A172 (cell line): ENCODE measurements at places on chromosomes 2 and 18. TPM values are rescaled to one million over a fixed set of nuclear protein-coding genes. Genes with fewer than 3 reads are reported as not detected.

Gene UGT1A6
- 0.05 TPM in 1 of 2 replicates, not detected in the other for total RNA-seq

DNA sequence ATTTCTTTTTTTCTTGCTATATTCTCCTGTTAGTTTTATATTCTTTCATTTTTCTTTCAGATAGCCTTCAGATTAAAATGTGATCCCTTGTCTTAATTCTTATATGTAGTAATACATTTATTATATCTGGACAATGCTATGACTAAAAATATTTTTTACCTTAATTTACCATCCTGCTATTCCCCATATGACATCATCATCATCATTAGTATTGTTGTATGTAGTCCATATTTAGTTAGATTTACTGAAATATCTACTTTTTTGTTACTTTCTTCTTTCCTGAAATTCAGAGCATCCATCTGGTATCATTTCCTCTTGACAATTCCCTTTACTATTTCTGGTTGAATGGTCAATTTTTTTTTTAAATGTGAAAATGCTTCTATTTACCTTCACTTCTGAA, 951.6 kb upstream of the POU3F3 start:
- no peak for DNase-seq

DNA sequence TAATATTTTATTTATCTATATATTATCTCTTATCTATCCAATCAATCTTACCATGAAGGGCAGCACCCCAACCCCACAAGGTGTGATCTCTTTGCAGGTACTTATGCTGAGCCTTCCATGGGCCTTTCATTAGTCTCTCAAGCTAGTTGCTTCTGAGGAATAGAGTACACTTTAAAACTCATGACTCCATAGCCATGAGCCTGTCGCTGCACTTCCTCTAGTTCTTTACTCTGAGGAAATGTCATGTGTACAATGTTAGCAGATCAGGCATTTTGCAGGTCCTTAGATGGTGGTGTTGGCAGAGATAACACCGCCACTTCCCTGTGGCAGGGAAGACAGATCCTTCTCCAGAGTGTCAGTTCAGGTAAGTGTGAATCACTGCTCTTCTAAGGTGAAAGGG, 29.5 kb upstream of the STAT4 start:
- no peak for DNase-seq

Gene STPG4
- total RNA-seq: 0.62 and 4.4 TPM in 2 replicates

DNA sequence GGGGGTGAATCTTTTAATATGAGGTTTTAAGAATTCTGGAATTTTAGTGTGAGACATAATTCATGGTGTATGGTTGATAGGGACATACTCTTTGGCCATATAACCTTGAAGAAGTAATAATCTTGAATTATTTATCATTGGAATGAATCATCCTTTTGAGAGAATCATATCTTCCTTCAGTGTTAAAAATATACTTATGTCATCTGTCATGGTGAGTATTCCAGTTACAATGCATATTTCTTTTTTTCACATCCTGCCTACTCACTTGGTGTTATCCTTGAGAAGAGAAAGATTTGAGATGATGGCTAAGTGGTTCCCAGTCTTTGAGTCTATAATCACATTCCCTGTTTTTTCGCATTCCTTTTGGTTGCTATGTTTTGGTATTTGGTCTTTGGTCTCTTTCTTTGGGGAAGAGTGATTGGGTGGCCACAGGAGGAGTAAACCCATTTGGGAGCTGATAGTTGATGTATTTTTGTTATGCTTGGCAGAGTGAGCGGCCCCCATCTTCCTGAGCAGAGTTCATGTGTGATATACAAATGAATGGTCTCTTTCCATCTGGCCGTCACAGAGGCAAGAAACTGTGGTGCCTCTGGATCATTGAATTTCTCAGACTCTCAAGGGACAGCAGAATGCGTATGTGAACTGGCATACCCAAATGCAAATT, 21.6 kb downstream of the ASAP2 start:
- DNase-seq: peak; percentile 51

DNA sequence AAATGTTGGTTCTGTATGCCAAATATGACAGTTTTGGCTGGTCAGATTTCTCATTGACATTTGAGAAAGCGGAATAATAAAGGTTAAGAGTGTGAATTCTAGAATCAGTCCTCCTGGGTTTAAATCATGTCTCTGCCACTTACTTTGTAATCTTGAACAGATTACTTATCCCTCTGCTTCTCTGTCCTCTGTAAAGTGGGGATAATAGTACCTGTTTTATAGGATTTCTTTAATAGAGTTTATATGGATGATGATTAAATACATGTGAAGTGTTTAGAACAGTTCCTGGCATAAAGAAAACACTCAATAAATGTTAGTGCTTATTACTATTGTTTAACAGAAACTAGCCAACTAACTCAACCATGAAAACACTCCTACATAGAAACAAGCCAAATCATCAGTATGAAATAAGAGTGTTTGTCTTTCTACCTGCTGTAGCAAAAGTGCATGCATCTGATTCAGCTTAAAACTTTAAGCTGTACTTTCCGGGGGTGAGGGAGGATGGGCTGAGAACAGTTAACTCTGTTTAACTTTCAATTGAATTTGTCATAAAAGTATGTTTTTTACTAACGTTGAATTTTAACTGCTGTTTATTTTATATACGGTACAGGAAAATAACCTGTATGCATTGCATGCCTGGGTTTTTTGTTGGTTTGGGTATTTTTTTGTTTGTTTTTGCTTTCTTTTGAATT, 6.8 kb downstream of the HTR2B start:
- no peak for DNase-seq

DNA sequence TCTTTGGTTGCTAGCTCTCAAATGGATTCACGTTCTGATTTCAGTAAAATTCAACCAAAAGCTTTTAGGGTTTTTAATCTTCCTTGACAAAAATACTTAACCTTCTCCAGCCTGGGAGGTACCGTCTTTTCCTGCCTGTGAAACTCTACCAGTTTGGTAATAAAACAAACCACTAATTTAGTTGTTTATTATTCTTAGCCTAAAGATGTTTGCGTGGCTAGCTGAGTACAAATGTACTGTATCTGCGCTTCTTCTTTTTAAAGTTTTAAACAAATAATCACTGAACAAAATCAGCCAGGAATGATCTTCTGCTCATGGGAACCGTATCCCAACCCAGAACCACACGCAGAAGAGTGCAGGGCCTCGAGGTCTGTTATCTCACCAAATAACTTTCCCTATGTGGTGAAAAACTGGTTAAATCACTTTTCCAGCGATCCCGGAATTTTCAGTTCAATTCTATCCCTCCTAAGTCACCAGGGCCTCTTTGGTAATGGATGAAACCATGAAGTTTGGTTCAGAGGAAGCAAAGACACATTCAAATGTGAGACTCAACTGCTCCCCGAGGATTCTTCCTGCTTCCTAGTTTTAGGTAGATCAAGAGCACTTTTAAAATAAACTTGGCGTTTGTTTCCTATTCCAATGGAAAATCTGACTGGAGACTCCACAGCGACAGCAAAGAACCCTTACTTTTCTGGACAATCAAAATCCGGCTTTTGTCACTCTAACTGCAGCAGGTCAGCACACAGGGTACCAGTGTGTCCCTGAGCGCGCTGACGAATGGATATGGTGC, 36.1 kb downstream of the BCL2 start:
- no peak for DNase-seq

- no peak for DNase-seq
These were observed 33.0 kb upstream of the DLX1 start for GRCh38 chr2:172052000-172052983.

Gene MRPL33
- 228 and 237 TPM in 2 replicates for total RNA-seq

- peak; percentile 76 for DNase-seq
These were observed 478.5 kb upstream of the TNP1 start for GRCh38 chr2:217338306-217338916.

Gene BAZ2B
- 25.3 and 43.4 TPM in 2 replicates for total RNA-seq
